ENCODE measurements at places on chromosomes 4 and X.

GRCh38 chrX:152905081-152905420 lies 7.2 kb downstream of the ZNF185 start:
- no peak for DNase-seq

GRCh38 chr4:73735231-73735630 lies 5.1 kb upstream of the CXCL8 start:
- DNase-seq, result peak; percentile 61

- no peak for DNase-seq
Observed at GRCh38 chrX:53550756-53551463, 116.7 kb upstream of the HSD17B10 start.

DNA sequence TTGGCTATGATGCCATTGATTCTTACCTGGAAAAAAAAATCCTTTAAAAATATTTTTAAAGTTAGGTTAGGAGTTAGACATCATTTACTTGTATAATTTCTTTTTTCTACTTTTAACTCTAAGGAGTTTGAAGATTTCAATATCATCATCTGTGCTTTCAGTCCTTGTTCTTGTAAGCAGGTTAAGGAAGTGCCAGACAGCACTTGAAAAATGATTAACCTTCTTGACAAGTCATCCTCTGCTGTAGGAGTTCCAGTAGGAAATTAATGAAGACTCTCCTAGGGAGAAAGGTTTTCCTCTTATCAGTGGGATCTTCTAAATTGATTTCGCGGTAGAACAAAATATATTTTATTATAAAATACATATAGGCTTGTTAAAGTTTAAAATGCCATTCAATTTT lies 29.1 kb upstream of the ANAPC4 start:
- DNase-seq, result no peak

DNA sequence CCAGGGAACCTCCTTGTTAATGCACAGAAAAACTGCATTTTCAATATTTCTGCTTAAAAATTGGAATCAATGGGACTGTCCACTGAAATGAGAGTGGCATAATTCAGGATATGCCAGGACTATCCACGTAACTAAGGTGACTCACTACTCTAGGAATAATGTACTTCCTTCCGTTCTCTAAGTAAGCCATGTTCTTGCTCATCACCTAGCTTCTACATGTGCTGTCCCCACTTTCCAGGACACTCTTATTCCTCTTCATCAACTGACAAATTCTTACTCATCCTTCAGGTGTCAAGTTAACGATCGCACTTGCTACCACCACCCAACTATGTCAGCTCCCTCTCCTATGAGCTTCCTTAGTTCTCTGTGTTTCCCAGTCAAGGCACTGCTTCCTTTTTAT lies 342.8 kb upstream of the F9 start:
- DNase-seq, result no peak
